ENCODE measurements at places on chromosomes 2 and 18.
A peak's percentile ranks its signal among the peaks of the same experiment; 100 is the strongest.

- no peak for DNase-seq
Measured at GRCh38 chr2:9083287-9083686, 79.8 kb upstream of the MBOAT2 start.

DNA sequence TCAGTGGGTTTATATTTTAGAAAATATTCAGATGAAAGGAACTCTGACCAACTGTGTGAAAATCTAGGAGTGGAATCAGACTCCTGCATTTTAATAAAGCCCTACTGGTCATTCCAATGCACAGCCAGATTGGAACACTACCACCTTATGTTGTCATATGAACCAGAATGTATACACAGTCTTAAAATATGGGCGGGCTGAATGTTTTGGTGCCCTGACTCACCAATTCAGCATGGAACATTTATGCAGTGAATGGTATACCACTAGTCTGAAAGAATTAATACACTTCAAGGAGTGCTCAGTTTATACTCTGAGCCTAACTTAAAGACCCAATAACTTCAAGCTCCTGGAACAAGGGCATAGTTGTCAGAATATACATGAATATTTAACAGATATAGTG is 280.9 kb upstream of the TCF4 start:
- DNase-seq: no peak

DNA sequence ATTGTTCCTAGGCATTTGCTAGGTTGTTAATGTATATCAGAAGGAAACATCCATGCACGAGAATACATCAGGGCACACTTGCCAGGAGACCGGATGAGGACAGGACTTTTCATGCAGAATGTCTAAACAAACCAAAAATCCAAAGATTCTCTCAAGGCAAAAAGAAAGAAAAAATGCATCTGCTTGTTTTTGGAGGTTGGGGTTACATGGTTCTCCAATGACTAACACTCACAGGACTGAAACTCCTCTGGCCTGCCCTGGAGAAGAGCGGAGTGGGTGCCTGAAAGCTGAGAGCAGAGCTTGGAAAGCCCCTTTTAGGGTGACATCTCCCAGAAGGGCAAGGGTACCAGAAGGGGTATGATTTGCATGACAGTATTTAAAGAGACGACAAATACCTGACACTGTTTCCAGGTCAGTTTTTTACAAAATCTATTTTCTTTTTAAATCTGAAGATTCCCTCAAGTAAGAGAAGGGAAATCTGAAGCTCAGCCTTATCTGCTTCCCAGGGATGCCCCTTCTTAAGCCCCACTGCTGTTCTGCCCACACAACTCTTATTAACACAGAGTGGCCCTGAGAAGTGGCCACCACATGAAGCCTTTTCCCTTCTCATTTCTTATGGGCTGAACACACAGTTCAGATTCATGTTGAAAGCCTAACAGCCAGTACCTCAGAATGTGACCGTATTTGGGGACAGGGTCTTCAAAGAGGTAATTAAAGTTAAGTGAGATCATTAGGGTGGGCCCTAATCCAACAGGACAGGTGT is 216.4 kb downstream of the STK39 start:
- no peak for DNase-seq

DNA sequence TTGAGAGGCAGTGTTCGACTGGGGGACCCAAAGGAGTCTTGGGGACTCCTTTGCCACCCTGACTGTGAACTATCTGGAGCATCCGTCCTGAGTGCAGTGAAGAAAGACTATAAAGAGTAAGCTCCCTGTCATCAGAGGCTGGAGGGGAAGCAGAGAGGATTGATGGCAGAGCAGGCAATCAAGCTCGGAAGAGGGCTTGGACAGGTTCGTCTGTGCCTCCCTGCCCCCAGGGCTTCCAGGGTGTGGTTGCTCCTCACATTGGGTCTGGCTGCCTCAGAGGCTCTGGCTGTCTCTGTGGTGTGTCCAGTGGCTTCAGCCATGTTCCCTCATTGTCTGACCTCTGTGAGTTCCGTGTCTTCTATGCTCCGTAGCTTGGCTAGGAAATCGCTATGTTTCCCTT is 13.8 kb upstream of the EN1 start:
- no peak for DNase-seq

GRCh38 chr2:219086196-219086595 is 25.5 kb upstream of the IHH start:
- DNase-seq: no peak

GRCh38 chr2:31886700-31887099 is 124.1 kb downstream of the MEMO1 start:
- DNase-seq: no peak

GRCh38 chr2:18551623-18552022 is 8.8 kb downstream of the RDH14 start:
- no peak for DNase-seq

DNA sequence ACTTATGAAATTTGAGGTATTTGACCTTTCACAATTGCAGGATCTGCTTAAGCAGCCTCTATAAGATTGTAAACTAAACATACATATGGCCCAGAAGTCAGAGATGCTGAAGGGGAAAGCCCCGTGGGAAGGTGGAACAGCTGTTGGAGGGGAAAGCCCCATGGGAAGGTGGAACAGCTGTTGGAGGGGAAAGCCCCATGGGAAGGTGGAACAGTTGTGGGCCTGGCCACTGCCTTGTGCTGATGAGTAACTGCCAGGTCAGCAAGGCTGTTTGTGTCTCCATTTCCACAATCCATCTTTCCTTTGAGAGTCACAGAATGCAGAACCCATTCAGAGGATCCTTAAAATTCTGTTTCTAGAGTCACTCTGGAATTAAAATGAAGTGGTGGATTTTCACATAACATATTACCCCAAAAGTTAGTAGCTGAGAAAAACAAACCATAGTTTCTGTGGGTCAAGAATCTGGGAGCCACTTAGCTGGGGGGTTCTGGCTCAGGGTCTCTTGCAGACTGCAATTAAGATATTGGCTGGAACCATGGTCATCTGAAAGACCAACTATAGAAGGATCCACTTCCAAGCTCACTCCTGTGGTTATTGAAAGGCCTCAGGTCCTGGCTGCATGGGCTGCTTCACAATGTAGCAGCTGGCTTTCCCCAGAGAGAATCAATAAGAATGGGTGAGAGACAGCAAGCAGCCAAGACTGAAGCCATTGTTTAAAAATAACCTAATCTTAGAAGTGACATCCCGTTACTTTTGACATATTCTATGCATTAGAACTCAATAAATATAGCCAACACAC is 86.6 kb upstream of the CAVIN2 start:
- DNase-seq: no peak

GRCh38 chr2:232242316-232242715 is 136.2 kb upstream of the ALPP start:
- no peak for DNase-seq

GRCh38 chr2:227029426-227030105 is 134.4 kb downstream of the COL4A4 start:
- no peak for DNase-seq

- no peak for DNase-seq
Measured at GRCh38 chr2:41723526-41723925, 324.3 kb upstream of the PKDCC start.

GRCh38 chr2:123785332-123785731 is 239.8 kb upstream of the CNTNAP5 start:
- no peak for DNase-seq

- DNase-seq: no peak
Measured at GRCh38 chr2:189799531-189799930, 15.3 kb downstream of the PMS1 start.

GRCh38 chr2:75055820-75056675 is 97.6 kb downstream of the POLE4 start:
- DNase-seq: no peak

GRCh38 chr2:130954873-130955272 is 118.2 kb downstream of the ARHGEF4 start:
- no peak for DNase-seq

- DNase-seq: no peak
Measured at GRCh38 chr2:14015113-14015630, 617.3 kb upstream of the LRATD1 start.

GRCh38 chr2:70645733-70646419 is 92.2 kb upstream of the TGFA start:
- DNase-seq: no peak

DNA sequence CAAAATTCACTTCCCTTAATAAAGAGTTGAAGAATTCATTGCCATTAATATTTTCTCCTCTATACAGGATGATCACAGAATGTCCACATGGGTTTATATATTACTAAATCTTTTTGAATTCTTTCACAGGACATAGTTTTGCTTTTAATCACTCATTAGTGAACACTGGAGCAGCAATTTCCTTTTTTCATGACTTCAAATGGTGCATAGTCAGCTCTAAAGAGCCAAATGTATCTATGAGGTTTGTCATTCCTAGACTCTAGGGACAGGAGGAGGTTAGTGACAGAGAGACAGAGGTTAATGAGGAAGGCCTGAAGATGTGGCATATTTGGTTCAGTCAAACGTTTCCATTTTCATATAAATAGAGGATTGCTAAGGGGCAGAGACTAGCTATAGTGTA is 111.8 kb downstream of the FSHR start:
- no peak for DNase-seq

- no peak for DNase-seq
Measured at GRCh38 chr2:239265681-239266433, 135.0 kb downstream of the HDAC4 start.

- DNase-seq: no peak
Measured at GRCh38 chr2:9710311-9710710, 79.5 kb upstream of the YWHAQ start.

DNA sequence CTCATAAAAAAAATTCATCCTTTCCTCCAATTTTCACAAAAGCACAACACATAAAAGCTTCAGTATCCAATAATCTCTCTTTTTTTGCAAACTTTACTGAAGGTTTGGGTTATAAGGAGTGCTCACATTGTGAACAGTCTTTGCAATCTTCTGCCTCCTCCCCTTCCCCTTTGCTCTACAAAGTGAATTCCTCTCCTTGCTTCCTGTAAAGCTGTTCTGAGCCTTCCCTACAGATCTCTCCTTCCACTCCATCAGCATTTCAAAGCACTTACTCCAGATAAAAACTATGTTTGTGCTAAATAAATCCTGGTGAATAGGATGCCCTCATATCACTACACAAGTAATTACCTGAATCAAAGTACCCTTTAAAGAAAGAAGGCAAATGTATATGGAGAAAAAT is 4.6 kb upstream of the PDK1 start:
- DNase-seq: no peak

DNA sequence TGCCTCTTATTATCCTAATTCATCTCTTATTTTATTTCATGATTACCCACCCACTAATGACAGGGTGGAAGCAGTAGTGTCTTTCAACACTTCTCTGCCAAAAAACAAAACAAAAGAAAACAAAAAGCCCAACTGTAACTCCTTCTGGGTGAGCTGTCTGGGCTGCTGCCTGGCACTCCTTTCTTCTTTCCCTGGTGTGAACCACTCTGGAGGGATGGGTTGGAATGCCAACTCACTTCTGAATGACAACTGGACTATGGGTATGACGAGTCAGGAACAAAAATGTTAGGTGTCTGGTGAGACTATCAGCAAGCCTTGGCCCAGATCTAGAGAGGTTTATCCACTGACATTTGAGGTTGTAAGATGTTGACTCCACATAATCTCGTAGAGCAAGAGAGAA is 88.3 kb upstream of the ITGB6 start:
- no peak for DNase-seq

DNA sequence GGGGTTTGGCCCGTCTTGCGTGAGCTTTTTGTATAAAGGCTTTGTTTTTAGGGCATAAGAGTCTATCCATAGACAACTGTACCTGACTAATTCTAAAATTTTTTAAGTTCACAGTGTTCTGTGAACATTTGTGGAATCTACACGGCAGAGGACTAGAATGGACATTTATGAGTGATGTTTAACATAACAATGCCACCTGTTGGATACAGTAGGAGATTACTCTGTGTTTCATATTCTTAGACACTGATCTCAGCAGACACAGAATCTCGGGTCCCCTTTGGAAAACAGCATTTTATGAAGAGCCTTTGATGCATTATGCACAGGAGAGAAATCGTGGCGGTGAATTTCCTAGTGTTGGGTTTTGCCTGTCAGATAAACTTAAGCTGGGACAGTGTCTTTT is 752.2 kb downstream of the DPP10 start:
- no peak for DNase-seq

- no peak for DNase-seq
Measured at GRCh38 chr2:205408696-205409095, 273.6 kb upstream of the NRP2 start.

DNA sequence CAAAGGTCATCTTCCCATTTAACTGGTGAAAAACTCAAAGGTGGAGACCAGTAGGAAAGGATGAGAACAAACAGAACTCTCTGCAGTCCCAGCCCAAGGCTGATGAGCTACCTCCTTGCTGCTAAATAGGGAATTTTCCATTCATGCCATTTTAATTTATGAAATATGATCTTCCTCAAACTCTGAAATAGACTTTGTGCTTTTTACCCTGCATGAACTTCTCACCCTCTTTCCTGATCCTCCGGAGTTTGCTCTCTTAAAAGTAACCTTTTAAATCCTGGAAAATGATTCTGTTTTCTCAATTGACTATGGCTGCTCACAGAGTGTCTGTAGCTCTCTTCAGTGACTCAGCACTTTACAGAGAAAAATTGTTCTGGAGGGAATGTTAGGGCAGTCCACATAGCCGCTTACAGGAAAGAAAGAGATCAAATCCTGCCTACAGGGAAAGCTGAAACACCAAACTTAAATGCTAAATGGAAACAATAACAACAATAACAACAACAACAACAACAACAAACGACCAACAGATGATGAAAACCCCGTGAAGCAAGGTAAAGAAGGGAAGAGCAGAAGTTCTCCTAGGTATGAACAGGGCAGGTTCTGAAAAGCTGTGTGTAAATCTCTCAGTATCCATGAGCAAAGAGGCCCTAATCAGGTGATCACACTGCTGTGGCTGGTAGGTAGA is 79.8 kb upstream of the SESTD1 start:
- no peak for DNase-seq

DNA sequence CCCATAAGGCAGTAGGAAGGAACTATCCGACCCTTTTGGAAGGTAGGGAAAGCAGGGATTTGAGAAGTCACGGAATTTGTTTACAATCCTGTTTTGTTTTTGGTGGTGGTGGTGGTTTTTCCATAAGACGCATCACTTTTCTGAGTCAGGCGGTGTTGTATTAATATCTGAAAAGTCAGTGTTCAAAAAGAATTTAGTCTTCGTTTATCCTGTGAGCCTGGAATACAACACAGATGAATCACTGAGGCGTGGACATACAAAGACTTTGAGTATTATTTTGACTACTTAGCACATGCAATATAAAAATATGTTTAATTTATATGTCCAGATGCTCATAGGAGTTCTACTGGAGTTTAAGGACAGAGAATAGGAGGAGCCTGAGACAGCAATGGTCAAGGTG is 785 bp downstream of the ZNF892 start:
- no peak for DNase-seq

- DNase-seq: no peak
Measured at GRCh38 chr2:96144481-96145035, 682 bp downstream of the DUSP2 start.

GRCh38 chr2:60581433-60582282 is 28.2 kb upstream of the BCL11A start:
- peak; percentile 53 for DNase-seq

GRCh38 chr2:195779491-195779890 is 122.5 kb downstream of the SLC39A10 start:
- DNase-seq: no peak
